Umbilical cord (tissue), 2 donors: ENCODE measurements at places on chromosomes 3 and 15.

- DNase-seq, result no peak
Observed at GRCh38 chr15:74833376-74834107, 7.1 kb downstream of the CPLX3 start.

DNA sequence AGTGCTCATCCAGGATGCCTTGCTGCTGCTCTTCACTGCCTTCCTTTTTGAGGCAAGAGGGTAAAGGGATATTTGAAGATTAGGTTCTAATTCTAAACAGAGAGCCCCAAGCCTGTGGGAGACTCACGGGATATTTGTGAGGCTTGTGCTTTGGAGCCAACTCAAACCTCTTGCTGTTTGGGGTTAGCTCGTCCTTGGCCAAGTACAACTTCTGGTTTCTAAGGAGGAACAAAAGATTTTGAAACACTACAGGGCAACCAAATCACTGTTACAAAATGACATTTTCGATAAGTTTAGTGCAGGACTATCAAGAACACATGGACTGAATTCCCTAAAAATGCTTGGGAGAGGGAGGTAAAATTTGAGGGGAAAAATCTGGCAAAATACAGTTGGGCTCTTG lies 190.2 kb downstream of the RORA start:
- DNase-seq, result no peak

DNA sequence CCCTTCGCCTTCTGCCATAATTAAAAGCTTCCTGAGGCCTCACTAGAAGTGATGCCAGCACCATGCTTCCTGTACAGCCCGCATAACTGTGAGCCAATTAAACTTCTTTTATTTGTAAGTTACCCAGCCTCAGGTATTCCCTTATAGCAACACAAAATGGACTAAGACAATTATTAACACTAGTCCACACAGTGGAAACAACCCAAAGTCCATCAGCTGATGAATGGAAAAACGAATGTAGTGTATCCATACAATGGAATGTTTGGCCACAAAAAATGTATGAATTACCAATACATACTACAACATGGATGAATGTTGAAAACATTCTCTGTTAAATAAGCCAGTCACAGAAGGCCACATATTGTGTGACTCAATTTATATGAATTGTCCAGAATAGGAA lies 22.5 kb upstream of the CTXND1 start:
- no peak for DNase-seq

GRCh38 chr3:186467969-186468368 lies 76.2 kb downstream of the CRYGS start:
- DNase-seq, result no peak

DNA sequence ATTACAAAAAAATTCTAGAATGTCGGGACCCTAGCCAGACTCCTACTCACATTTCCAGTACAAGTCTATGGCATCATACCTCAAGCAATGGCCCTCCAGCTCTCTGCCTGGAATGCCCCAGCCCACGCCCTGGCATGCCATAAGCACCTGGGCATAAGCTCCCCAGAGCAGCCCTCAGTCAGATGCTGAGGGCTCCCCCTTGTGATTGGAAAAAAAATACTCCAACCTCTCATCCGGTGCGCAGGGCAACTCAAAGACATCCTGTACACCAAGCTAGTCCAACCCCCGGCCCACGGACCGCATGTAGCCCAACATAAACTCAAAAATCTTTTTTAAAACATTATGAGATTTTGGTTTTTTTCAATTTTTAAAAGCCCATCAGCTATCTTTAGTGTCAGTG lies 115.4 kb downstream of the NEK10 start:
- no peak for DNase-seq

- no peak for DNase-seq
Observed at GRCh38 chr3:55461896-55462295, 25.2 kb downstream of the WNT5A start.

DNA sequence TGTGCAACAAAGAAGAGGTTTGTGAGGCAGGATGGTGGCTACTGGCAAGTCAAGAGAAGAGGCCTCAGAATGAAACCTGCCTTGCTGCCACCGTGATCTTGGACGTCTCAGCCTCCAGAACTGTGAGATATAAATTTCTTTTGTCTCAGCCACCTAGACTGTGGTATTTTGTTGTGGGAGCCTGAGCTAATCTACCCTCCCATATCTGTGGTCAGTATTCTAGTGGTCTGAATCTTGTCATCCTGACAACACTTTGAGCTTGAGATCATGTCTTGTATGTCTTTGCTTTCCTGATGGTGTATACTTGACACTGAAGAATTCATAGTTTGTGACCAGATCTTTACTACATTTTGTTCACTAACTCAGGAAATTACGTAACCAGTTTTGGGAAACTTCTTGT lies 240.6 kb upstream of the GOLIM4 start:
- DNase-seq, result no peak

DNA sequence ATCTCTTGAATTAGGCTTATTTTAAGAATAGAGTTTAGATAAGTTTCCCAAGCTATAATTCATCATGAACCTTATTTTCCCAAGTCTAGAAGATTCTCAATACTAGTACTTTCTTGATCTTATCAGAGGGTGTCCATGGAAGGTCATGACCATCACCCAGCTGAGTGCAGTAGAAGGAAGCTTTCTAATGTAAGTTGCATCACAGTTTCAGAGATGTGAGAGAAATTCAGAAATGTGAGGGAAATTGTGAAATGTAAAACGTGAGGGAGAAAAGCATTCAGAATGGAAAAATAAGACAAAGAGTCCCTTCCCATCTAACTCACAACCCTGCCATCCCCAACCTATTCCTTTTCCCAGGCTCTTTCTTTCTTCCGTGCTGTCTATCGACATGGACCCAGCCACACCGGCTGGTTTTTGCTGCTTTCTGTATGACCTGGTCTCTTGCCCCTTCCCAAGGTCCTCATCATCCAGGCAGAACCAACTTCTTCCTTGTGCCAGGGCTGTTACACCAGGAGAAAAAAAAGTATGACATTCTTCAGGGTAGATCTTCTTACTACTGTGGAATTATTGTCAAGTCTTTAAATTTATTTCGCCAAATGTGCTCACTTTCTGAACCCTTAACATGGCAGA lies 6.7 kb downstream of the CAPN3 start:
- no peak for DNase-seq

DNA sequence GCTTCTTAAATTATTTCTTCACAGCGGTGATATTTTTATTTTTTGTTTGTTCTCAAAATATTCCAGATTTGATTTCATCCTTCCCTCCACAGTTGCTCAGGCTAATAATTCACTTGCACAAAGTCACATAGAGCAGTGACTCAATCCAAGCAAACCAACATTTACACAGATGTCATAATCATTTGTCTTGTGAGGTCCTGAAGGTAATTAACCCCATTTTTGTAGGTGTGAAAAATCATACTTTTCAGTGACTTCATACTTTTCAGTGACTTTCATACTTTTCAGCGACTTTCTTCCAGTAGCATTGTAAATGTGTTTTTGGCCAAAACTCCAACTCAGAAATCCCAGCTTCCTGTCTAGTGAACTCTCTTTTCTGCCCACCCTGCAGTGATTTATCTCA lies 32.1 kb downstream of the CD200 start:
- DNase-seq, result no peak

GRCh38 chr15:57704441-57704840 lies 2.1 kb upstream of the POLR2M start:
- no peak for DNase-seq

DNA sequence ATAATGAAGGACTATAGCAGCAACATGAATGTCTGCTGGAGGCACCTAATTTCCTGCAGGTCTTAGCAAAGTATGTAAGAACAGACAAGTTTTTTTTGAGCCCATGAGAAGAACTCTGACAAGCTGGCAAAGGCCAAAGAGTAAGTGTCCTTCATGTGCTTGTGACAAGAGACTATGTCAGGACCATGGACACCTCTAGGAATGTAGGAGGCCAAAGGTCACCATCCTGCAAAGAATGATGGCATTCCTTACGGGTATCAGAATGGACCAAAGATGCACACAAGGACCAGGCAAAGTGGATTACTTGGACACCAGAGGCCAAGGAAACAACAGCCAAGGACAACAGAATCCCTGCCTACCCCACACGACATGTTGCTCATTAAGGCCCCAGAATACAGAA lies 858.5 kb upstream of the CFAP20DC start:
- no peak for DNase-seq

DNA sequence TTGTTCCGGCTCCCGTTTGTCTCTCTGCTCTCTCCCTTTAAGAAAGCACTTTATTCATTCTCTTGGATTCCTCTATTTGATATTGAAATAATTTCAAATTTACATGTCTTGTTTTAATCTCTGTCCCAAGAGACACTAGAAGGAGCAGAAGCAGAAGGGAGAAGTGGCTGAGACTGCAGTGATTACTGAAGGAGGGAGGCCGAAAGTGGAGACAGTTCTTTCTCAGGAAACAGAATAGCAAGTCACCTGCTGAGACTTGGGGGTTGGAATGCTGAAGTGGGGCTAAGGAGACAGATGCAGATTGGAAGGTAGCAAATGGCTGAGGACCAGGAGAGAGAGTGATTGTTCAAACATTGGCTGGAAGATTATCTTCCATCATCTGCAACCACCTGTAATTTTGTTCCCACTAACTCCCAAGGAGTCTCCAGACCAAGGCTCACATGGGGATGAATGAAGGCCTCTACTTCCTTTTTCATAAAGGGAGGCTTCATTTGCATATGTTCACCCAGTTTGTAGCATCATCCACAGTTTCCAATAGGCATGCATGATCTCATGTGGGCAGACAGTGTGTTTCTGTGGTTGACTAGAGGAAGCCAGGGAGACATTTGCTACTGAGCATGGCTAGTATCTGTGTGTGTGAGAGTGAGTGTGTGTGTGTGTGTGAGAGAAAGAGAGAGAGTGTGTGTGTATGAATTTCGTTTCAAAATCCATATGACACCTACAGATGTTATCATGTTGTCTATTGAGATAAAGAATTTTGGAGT lies 24.0 kb downstream of the LTF start:
- no peak for DNase-seq

GRCh38 chr3:32947789-32948238 lies 3.6 kb upstream of the CCR4 start:
- peak; percentile 72 for DNase-seq

- DNase-seq, result no peak
Observed at GRCh38 chr3:53056442-53056841, 10.6 kb upstream of the SFMBT1 start.

- DNase-seq, result no peak
Observed at GRCh38 chr3:13263770-13264467, 156.2 kb downstream of the NUP210 start.

DNA sequence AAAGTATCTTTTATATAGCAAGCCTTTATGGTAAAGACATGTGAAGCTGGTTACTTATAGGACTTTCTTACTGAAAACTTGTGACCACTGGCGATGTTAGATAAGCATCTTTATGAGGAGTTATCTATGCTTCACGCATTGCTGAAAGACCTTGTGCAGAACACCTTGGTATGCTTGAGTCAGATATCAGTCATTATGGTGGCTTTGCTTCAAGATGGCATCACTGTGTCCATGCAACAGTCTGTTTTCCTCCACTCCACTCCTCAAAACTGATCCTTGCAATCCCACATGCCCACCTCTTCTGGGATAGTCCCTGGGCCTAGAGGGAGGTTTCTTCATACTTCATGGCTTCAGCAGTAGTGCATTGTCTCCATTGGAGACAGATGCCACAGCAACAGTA lies 656.3 kb downstream of the ZNF385D start:
- DNase-seq, result no peak

DNA sequence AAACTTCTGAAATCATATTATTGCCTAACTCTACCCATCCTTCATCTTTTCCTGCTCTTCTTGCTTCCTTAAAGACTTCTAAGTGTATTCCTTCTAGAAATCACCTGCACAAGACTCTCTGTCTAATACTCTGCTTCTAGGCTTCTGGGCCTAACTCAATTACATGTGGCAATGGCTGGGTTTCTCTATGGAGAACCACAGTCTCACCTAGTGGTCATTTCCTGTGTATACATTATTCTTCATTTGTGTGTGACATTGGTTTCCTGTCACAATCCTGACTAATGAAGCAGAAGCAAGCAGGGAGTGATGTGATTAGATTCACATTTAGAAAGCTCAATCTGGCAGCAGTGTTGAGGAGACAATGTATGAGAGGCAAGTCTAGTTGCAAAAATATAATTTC lies 16.9 kb upstream of the CLDN1 start:
- DNase-seq, result no peak
